ENCODE measurements at places on chromosomes 13 and 19. TPM values are rescaled to one million over a fixed set of nuclear protein-coding genes. Genes with fewer than 3 reads are reported as not detected.
A peak's percentile ranks its signal among the peaks of the same experiment; 100 is the strongest.

The PNMA8C gene
- total RNA-seq = not detected

The KLF1 gene
- total RNA-seq = not detected

The DAND5 gene
- not detected for total RNA-seq

The FGF21 gene
- 3.0 TPM for total RNA-seq

The CYP2S1 gene
- total RNA-seq = 56.0 TPM

The ZNF585A gene
- 7.3 TPM for total RNA-seq

The LGALS7B gene
- not detected for total RNA-seq

The OSCAR gene
- total RNA-seq = 0.23 TPM

DNA sequence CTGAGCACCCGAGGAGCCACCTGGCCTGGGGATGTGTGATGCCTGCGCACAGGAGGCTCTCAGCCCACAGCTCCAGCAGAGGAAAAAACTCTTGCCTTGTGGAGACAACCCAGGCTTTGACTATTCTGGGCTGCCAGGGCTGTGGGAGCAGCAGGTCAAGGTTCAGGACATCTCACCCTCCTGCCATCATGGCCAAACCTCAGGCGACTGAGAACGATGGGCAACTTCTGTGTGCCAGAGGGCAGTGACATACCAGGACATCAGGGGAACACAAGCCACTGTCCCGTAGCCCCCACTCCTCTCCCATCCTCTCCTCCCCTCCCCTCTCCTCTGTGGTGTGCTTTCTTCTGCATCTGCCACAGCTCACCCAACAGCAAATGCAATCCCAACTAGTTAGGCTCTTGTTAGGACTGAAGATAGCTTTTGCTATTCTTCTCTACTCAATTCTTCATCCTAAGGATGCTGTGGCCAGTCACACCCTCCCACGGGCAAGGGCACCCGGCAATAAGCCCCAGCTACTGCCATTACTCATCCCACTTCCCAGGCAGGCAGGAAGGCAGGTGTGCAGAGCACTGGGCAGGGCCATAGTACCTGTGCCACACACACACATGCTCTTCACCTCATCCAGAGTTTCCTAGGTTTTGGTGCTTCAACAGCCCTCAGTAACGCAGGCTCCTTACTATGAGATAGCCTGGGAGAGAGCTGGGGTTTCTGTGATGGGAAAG is 16.8 kb downstream of the ELL start:
- DNase-seq = no peak

GRCh38 chr19:41734585-41734984 is 20.7 kb upstream of the CEACAM6 start:
- DNase-seq = peak; percentile 89

DNA sequence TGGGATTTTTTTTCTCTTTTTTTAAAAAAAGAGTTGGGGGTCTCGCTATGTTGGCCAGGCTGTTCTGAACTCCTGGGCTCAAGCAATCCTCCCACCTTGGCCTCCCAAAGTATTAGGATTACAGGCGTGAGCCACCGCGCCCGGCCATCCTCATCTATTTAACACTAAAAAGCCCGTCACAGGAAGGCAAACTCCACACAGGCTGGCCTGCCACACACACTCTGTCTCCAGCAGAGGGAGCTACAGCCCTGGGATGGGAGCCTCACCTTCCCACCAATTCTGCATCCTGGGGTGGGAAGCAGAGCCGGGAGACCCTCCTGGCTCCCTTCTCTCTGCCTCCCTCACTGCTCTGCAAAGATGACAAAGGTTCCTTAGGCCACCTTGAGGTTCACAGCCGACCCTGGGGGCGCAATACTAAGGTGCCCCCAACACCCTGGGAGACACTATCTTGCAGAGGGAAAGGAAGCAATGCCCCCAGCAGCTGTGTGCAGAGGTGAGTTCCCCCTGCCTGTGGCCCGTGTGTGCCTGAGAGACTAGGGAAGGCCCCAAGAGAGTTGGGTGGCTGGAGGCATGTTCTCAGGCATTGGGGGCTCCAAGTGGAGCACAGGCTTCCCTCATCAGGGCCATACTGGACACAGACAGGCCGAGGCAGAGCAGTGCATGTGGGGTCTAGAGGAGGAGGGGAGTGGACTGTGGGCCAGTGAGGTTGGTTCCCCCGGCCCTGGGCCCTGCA is 27.4 kb upstream of the TIMM44 start:
- peak; percentile 51 for DNase-seq

DNA sequence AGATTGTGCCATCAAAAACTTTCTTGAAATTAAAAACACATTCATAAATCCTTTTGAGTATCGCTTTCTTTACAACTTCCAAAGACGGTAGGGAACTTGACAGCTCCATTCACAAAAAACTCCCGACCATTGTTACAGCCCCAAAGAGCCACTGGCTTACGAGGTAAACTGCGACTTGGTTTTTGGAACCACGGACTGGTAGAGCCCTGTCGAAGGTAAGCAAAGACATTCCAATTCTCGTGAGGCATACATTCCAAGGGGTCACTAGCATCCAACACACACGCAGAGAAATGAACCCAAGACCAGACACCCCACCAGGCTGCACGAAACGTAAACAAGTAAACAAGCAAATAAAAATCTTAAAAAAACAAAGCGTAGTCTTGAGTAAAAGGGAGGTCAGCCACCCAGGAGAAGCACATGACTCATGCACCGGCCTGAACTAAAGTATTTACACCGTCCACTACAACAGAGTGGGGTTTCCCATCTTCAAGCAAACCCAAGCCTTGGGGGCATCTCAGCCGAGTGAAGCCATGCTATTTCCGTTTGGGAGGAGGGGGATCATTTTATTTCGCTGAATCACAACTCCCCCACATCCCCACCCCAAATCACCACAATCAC is 1.4 kb downstream of the BRD4 start:
- no peak for DNase-seq

- DNase-seq = no peak
Measured at GRCh38 chr19:45142726-45143110, 18.1 kb downstream of the NKPD1 start.

DNA sequence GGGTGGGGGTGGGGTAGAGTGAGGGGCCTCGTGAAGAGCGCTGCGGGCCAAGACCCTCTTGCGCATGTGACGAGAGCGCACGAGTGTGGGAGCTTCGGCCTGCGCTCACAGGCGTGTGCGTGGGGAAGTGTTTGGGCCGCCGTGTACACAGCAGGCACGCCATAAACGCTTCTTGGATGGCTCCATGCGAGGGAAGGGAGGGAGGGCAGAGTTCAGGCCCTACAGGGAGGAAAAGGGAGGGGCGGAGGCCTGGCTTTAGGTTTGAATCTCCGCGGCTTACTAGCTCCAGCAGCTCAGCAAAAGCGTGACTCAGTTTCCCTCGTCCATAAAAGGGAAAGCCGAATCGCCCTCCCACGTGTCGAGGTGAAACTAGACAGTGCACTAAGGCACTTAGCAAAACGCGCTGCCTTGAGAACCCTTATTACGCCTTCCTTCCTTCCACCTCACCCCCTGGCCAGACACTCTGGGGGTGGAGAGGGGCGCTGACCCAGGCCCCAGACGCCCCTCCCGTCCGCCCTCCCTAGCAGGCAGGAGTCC is 12.5 kb downstream of the GADD45B start:
- no peak for DNase-seq

- no peak for DNase-seq
Measured at GRCh38 chr19:17202713-17203112, 12.4 kb upstream of the USE1 start.

GRCh38 chr13:80900561-80900960 is 559.6 kb upstream of the SPRY2 start:
- DNase-seq = no peak

GRCh38 chr13:105196052-105196451 is 1339.4 kb downstream of the EFNB2 start:
- peak; percentile 38 for DNase-seq

GRCh38 chr13:24631922-24632321 is 48.3 kb upstream of the ATP12A start:
- DNase-seq = no peak

DNA sequence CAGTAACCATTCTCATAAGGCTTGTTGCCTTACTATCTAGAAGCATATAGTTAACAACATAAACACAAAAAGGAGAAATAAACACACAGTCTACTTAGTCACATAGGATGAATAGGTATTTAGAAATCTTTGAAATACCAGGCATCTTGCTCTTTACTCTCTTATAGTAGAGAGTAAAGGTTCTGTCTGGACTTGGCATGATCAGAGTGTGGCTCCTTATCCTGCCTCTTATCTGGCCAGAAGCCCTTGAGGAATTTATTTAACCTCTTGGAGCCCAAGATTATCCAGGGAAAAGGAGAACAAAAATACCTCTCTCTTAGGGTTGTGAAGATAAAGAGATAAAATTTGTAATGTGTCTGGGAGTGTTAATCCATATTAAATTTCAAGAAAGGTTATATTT is 100.2 kb upstream of the MBNL2 start:
- DNase-seq = no peak

- DNase-seq = no peak
Measured at GRCh38 chr13:58592786-58593185, 961.2 kb downstream of the PCDH17 start.

GRCh38 chr13:48585456-48585840 is 52.6 kb upstream of the RCBTB2 start:
- no peak for DNase-seq

DNA sequence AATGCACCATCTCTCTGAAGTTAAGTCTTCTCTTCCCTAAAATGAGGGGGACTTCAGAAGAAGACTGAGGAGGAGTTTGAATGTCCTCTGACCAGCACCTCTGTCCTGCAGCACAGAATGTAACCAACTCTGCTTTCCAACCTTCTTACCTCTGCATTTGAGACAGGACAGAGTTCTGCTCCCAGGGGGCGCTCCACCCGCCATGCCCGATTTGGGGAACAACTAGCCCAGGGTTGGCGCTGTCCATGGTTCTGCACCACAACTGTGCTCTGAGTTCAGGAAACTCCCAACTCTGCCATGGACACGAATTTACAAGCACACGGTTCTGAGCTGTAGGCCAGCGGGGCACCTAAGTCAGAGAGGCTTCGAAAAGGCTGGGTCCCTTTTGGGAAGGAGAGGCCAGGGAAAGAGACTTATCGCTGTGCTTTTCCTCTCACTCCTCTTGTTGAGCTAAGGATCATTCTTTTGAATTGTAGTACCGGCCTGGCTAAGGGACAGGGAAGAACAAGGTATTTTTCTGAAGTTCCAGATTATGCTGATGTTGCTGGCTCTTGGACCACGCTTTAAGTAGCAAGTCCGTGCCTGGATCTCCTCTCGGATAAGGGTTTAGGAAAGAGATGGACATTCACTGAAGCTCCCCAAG is 22.2 kb downstream of the SIGLEC5 start:
- DNase-seq = peak; percentile 84

DNA sequence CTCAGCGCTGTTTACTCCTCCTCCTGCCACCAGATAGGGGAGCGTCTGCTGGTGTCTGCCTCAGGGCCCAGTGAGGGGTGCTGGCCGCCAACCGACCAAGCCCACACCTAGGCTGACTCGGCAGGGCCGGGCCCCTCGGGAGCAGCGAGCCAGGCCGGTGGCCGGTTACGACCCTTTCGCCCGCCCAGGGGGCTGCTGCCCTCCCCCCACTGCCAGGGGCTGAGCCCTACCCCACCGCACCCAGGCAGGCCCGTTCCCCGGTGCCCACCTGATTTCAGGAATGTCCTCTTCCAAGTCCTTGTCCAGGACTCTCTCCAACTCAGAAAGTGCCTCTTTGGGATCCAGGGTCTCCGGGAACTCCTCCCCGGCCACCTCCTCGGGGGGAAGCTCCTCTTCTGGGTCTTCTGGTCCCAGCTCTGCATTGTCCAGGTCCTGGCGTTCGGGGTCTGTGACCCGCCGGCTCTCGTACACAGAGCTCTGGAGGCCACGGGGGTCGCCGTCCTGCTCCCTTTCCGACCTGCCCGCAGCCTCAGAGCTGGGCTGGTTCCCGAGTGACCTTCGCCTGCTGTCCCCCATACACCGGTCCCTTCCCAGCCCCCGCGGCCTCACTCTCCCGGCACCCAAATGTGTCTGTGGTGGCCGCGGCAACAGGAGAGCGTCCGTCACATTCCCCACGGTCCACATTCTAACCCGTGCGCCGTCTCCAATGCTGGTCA is 31.0 kb upstream of the MIER2 start:
- DNase-seq = no peak

GRCh38 chr13:68081061-68081460 is 850.9 kb upstream of the PCDH9 start:
- DNase-seq = no peak

- no peak for DNase-seq
Measured at GRCh38 chr13:112608212-112608611, 20.3 kb upstream of the TUBGCP3 start.

DNA sequence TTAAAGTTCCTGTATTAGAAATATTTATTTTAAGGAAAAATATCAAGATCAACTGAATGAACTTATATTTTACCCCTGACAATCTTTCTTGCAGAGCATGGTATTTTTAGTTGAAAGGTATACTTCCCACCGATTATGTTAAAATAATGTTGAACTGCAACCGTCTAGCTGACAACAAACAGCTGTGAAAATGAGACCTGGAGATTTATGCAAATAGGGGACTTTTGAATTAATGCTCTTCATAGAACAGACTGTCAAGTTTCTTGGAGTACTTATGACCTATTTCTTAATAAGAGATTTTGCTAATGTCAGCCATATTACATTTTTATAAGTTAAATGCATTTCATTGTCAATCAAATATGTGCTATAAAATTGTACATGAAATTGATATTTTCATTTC is 210.9 kb downstream of the NALCN start:
- DNase-seq = no peak

DNA sequence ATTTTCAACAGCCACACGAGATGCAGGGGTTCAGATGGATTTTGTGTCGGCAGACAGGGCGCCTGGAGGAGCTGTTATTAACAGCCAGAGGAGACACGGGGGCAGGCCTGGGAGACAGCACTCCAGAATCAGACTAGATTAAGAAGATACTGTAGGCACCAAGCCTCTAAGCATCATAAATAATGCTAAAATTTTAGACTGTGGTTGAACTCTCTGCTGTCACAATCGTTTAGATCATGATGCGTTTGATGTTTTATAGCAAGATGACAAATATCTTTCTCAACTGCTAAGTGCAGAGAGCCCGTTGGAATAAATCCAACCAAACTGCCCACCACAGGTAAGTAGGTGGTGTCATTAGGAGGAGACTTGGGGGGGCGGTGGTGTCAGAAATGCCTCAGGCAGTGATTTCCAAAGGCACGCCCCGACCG is 63.9 kb downstream of the CEBPG start:
- DNase-seq = no peak

DNA sequence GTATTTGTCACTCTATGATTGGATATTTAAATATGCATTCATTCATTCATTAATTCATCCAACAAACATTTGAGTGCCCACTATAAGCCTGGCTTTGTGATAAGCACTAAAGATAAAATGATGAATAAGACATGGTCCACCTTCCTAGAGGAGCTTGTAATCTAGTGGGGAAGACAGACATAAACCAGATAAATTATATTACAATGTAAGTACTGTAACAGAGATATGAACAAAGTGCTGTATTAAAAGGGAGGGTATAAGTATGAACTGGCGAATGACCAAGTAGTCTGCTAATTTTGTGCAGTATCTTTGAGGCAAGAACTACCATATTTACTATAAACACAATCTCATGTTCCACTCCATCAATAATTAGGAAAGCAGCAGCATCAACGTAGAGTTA is 88.2 kb downstream of the RBM26 start:
- DNase-seq = no peak

GRCh38 chr19:46009530-46010510 is 13.0 kb downstream of the PGLYRP1 start:
- peak; percentile 81 for DNase-seq
